ENCODE measurements at places on chromosomes 16 and 17.

GRCh38 chr16:66717112-66717675 lies 20.7 kb upstream of the CMTM4 start:
- DNase-seq, result peak; percentile 72

- DNase-seq, result no peak
These were observed 195.8 kb downstream of the SNX29 start for GRCh38 chr16:12172343-12172742.

- no peak for DNase-seq
These were observed 48.4 kb downstream of the SEC14L1 start for GRCh38 chr17:77189148-77189547.

- no peak for DNase-seq
These were observed 99.6 kb downstream of the ZFHX3 start for GRCh38 chr16:72948238-72948829.

DNA sequence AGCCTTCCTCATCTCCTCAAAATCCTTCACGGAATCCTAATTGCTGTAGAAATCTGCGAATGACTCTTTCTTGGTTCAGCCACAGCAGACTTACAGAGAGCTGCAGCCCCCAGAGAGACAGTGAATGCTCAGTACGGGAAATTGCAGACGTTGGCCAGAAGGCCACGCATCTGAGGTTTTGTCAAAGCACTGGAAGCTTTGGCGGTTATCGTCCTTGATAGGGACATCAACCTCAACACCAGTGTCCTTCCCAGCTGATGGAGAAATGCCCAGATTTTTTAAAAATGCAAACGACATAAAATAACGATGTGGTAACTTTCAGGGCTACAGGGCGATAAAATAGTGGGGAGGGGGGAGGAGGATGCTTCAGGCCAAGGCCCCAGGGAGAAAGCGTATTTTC lies 166.6 kb upstream of the CIBAR2 start:
- DNase-seq, result no peak

DNA sequence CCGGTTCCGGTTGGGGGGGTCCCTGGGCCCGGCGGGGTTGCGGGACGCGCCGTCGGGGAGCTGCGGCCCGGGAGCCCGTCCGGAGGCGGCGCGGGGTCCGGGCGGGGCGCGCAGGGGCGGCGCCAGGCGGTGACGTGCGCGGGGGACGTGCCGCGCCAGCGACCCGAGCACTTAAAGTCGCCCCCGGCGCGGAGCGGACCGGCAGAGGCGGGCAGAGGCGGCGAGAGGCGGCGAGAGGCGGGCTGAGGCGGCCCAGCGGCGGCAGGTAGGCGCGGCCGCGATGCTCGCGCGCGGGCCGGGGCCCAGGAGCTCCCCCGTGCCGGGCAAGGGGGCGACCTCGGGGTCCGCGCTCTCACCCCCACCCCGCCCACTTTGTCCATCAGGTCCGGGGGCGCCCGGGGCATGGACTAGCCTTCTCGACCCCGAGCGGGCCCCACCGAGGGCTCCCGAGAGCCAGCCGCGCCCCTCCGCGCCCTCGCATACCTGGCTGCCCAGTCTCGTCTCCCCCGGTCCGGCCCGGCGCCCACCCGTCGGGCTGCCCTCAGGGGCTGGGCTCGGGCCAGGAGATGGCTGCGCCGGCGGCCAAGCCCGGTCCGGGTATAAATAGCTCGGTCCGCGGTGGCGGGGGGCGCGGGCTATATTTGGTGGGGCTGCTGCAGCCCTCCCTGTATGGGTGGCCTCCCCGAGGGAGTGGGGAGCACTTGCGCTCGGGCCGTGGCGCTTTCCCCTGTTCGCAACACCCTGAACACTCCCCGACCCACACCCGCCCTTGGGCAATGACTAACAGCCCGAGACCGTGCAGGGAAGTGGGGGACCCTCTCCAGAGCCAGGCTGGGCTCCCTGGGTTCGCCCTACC lies at the start of gene SLC16A3:
TSS of gene SLC16A3 (plus strand) at position 201 of the 856 bp plus-strand sequence. CDS start 6,967 bp downstream, outside the sequence.
- peak; percentile 83 for DNase-seq

DNA sequence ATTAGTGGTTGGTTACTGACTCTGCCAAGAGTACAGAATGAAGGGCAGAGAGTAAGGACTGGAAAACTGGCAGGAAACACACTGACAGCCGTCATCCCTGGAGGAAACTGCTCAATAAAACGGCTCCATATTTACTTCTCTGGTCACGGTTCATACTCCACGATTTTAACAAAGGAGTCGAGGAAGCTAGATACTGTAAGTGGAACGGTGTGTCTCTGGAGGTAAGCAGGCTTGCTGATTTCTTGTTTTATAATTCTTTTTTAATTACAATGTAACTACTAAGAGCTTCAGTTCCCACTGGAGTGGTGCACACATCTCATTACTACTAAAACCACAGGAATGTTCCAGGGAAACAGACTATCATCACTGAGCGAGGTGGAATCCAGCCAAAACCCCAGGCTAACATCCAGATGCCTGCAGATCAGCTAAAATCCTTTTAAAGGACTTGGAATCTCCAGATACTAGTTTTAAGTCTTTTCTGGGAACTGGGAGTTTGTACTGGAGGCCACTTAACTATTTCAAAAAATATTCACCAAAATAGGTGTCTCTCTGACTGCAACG lies 17.8 kb downstream of the SERPINF1 start:
- DNase-seq, result peak; percentile 96

GRCh38 chr17:73350864-73351263 lies 39.1 kb upstream of the CDC42EP4 start:
- no peak for DNase-seq

DNA sequence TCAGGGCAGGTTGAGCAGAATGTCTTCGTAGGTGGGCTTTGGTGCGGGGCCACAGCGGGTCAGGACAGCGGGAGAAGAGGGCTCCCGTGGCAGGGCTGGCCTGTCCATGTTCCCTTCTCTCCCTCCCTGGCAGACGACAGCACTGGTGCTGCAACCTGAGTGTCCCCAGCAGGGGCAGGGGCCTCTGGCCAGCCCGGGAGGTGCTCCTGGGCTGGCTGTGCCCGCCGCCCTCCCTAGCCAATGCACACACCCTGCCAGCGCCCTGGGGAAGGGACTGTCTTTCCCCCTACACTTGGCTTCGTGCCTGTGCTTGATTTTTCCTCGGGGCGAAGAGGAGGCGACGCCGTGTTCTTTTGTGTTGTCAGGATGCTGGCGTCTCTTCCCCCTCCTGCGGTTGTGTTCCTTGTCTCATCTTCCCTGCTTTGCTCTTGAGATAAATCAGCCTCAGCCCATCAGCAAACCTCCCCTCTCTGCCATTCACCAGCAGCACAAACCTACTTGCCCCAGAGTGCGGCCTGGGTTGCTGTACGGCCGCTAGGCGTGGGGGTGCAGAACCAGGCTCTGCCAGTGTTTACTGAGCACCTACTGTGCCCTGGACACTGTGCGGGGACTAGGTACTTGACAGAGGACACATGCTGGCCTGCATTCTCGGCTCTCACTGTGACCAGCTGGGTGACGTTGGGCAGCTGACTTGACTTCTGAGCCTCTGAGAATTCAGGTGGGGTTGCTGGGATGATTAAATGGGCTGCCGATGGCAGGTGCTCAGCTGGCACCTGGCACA lies 237.3 kb upstream of the CIBAR2 start:
- peak; percentile 31 for DNase-seq

GRCh38 chr17:44971776-44972483 lies 3.8 kb upstream of the C1QL1 start:
- peak; percentile 60 for DNase-seq

GRCh38 chr16:57755726-57756423 lies 20.3 kb downstream of the KATNB1 start:
- no peak for DNase-seq

DNA sequence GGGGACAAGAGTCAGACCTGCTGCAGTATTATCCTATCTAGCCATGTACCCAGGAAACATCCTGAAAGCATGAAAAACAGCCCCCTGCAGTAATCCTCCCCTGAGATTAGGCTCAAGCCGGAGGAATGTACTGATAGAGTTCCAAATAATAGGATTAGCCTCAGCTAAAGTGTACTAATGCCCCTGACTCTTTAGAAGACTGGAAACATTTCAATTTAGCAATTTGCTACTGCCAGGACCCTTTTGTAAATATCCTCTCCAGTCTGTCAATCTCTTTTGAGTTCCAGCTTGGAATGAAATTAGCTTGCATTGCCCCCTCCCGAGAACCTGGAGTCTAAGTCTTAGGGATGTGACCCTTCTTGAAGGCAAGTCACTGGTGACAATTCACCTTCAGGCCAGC lies 110.8 kb upstream of the DNAH9 start:
- DNase-seq, result no peak

GRCh38 chr16:12432136-12432535 lies 371.6 kb downstream of the CPPED1 start:
- no peak for DNase-seq

GRCh38 chr17:29169806-29170591 lies 10.2 kb downstream of the MYO18A start:
- no peak for DNase-seq

GRCh38 chr16:75263291-75263962 lies 12.0 kb upstream of the BCAR1 start:
- no peak for DNase-seq

DNA sequence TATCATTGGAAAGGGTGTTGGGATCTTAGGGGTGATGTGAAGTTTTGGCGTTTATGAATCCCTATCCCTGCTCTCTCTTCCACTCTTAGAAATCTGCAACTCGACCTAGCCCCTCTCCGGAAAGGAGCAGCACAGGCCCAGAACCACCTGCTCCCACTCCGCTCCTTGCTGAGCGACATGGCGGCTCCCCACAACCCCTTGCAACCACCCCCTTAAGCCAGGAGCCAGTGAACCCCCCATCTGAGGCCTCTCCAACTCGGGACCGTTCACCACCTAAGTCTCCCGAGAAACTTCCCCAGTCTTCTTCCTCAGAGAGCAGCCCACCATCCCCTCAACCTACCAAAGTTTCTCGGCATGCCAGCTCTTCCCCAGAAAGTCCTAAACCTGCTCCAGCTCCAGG lies 9.0 kb downstream of the SRRM2 start:
- DNase-seq, result no peak

GRCh38 chr17:10050597-10051101 lies 145.6 kb upstream of the RCVRN start:
- DNase-seq, result peak; percentile 43

GRCh38 chr17:75691371-75691791 lies 24.2 kb downstream of the SAP30BP start:
- peak; percentile 60 for DNase-seq

Measured in fibroblast of skin of right biceps (primary cell).